Fibroblast of the aortic adventitia (primary cell): ENCODE measurements at places on chromosomes 2 and 18.

DNA sequence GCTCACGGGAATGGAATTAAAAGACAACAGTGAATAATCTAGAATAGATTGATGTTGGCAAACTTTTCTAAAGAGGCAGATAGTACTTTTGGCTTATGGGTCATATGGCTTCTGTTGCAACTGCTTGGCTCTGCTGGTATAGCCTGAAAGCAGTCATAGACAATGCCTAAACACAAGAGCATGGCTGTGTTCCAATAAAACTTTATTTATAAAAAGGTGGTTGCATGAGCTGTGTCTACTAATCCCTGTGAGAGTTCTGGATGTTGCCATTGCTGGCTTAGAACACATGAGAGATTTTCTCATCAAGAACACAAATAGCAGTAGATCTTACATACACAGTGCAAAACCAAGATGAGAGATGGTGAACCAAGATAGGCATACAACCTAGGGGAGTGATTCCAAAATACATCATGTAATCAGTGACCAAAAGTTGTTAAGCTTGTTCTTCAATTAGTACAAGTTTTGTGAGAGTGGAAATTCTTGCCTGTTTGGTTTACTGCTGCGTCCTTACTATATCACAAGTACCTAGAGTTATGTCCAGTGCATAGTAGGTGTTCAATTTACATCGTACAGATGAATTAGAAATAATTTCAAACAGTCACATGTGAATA, 380.0 kb downstream of the METTL4 start:
- DNase-seq: peak; percentile 29

DNA sequence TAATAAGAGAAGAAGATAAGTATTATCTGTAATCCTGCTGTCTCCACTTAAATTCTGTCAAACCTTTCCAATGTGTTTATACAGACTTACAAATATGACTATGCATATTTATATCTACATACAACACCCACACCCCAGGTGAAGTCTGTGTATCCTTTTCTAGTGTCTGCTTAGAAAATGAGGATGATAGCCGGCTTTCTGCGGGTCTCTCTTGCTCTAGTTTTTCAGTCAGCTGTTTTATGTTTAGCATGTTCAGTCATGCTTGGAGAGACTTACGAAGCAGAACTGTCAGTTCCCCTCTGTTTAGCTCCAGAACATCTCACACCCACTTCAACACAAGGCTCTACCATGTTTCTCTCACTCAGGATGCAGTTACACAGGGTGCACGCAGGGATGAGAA, 137.3 kb upstream of the NFATC1 start:
- DNase-seq: no peak

DNA sequence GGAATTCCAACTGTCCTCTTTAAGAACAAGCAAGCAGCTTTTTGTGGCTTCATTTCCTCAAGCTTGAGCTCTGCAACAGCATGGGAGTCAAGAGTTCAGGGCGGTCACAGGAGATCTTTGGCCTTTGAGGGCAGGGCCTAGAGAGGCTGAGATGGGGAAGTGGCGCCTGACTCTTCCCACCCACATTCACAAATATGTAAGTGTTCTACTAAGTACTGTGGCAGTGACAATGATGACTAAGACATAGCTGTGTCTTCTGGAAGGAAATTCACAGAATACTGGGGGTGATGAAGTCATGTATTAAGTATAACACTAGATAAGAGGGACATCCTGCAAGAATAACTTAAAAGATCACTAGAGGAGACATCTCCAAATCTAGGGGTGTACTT, 15.0 kb downstream of the RND3 start:
- peak; percentile 70 for DNase-seq

- no peak for DNase-seq
Measured at GRCh38 chr2:96097951-96098823, 18.2 kb downstream of the ADRA2B start.

DNA sequence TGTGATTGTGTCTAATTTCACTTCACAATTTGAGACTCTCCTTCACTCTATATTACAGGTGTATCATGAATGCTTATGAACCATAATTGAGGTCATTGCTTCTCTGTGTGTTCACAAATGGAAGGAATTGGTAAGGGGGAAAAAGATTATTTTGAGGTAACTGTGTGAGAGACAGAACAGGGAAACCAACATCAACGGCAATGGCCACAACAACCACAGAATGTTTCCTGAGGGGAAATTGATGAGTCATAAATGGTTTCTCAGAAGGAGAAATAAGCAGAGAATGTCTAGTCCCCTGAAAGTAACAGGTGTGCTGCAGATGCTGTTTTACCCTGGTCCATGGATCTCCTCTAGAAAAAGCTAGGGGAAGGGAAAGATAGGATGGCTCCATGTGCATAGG, 361.2 kb upstream of the GALNT5 start:
- no peak for DNase-seq

- peak; percentile 85 for DNase-seq
Measured at GRCh38 chr2:37614061-37614738, 57.2 kb downstream of the CDC42EP3 start.

GRCh38 chr2:154952346-154952980, 254.0 kb downstream of the KCNJ3 start:
- DNase-seq: no peak

DNA sequence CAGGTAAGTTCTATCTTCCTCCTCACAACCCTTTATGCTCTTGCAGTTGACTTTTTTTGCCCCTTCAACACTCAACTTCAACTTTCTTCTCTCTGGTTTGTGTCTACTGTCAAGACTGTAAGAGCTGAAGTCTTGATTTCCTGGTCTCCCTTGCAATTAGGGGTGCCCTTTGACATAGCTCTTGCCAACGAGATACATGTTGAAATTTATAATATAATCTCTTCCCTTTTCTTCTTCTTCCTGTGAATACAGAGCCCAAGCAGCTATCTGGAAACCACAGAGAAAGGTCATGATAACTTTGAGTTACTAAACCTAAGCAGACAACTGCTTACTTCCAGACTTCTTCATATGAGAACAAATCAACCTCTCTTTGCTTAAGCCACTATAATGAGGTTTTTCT, 163.5 kb downstream of the MC4R start:
- DNase-seq: no peak

DNA sequence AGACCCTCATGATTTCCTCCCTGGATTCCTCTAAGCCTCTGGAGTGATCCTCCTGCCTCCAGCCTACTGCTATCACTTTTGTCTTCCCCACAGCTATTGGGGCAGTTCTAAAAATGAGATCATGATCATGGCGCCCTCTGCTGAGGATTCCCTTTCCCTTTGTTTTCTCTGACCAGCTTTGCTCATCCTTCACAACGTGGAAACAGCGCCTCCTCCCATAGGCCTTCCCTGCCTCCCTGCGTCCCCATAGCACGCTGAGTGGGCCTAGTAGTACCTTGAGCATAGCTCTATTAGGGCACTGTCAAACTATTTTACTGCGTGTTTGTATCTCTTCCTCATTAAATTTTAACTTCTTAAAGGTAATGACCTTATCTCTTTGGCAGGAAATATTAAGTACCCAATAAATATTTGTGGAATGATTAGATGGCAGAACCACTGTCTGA, 207.0 kb upstream of the FANCL start:
- peak; percentile 72 for DNase-seq

- no peak for DNase-seq
Measured at GRCh38 chr2:223108351-223109050, 56.5 kb downstream of the KCNE4 start.

DNA sequence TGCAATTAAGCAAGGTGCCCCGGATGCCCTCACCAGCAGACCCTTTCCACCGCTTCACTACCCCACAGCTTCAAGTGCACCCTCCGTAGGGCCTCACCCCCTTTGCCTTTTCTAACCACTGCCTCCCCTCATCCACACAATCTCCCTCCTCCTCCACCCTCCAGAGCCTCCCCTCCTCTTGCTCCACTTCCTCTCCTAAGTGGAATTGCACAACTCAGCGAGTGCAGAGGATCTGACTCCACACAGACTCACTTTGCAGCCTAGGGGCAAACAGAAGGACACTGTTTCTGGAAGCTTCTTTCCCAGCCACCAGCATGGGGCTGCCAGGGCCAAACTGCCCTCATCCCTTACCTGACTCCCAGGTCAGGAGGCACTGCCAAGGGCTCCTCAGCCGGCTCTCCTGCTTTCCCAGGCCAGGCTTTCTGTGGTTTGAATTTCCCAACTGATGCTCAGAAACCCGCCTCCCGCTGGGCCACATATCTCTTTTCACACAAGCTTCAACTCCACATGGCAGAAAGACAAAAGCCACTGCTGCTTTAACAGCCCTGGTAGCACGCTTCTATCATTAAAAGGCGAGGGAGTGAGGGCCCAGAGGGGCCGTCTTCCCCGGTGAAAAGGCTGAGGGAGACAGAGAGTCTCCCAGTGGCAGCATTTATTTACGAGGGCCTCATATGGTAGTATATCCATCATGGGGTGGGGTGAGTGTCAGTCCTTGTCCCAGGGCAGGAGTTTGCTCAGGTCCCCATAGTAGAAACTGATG, 74.7 kb upstream of the MGAT4A start:
- DNase-seq: peak; percentile 28

DNA sequence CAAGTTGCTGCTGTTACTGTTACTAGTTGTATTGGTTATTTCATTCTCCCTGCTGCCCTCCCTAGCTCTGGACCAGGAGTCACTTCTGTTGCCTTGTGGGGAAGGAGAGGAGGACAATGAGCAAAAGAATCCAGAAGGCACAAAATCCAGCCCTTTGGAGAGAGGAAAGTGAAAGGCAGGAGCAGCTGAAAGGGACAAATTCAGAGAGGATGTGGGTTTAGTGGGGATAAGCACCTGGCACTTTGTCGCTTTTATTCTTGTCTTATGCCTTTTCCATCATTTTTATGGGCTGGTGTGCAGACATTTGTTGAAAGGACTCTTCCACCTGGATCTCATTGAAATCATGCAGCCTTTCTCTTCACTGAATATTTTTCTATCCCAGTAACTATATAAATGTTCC, 24.3 kb upstream of the LTBP1 start:
- DNase-seq: no peak

DNA sequence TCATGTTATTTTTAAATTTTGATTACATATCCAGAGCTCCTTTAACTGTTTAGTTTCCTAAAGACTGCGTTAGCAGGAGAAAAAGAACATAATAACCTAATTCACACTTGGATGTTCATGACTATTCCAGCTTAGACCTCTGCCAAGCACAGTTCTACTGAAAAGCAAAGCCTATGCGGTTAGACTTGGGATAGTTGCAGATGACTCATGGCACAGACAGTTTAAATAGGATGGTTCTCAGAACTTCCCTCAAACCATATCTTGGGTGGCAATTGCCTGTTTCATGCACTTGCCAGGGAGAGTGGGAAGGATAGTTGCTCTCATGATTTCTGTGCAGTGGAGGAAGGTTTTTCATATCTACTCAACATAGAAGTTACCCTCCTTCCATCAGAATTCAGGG, 149.7 kb upstream of the KLHL29 start:
- DNase-seq: peak; percentile 8

- no peak for DNase-seq
Measured at GRCh38 chr2:201930831-201931230, 102.8 kb upstream of the FZD7 start.

DNA sequence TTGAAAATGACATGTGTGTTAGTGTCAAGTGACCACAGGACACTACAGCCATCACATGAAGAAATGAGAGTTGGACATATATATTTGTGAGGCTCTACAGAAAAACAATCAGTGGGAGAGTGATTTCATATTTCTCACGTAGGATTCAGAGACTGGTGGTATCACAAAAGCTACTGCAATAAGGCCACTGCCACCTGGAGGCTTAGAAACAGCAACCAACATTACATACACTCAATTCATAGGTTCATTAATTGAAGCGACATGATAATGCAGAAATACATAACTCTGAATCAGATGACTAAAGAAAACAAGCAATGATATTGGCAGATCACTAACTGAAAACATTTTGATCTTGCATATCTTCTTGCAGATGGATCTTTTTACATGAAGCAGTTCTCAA, 248.1 kb upstream of the KLHL14 start:
- no peak for DNase-seq

GRCh38 chr18:50895350-50896045, 16.6 kb downstream of the ME2 start:
- DNase-seq: no peak

GRCh38 chr2:25332571-25332970, 9.2 kb downstream of the DNMT3A start:
- DNase-seq: no peak

GRCh38 chr2:235391921-235392615, 101.8 kb upstream of the AGAP1 start:
- no peak for DNase-seq

- DNase-seq: no peak
Measured at GRCh38 chr18:63138436-63139340, 180.9 kb downstream of the BCL2 start.

- peak; percentile 80 for DNase-seq
Measured at GRCh38 chr18:79528846-79529245, 133.1 kb downstream of the NFATC1 start.

- no peak for DNase-seq
Measured at GRCh38 chr2:148819019-148819585, 55.9 kb upstream of the KIF5C start.

- DNase-seq: no peak
Measured at GRCh38 chr18:30632071-30632698, 410.4 kb downstream of the DSC3 start.

DNA sequence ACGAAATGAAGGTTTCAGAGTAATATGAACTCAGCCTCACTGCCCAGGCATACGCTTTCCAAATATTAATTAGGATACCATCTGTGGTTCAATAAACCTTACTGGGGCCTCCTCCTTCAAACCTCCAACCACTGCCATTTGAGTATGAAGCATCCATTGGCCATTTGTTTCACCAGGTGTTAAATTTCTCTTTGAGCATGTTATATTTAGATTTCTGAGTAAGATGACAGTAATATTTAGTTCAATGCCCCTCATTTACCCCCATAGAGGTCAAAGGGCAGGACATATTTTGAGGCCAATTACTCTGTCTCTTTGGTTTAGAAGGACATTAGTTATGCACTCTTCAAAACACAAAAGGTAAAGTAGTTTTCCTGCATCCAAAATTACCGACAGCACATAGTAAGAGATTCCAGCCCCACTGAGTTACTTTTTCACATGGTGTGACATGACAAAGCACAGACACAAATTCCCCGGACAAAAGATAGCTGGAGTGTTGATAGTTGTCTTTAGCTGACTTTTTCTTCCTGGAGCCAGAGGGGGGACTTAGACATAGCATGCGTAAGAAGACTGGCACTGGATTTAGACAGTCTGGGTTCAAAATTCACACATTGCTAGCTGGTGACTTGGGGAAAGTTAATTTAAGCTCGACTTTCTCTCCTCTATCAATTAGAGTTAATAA, 33.1 kb upstream of the LNPK start:
- DNase-seq: no peak

DNA sequence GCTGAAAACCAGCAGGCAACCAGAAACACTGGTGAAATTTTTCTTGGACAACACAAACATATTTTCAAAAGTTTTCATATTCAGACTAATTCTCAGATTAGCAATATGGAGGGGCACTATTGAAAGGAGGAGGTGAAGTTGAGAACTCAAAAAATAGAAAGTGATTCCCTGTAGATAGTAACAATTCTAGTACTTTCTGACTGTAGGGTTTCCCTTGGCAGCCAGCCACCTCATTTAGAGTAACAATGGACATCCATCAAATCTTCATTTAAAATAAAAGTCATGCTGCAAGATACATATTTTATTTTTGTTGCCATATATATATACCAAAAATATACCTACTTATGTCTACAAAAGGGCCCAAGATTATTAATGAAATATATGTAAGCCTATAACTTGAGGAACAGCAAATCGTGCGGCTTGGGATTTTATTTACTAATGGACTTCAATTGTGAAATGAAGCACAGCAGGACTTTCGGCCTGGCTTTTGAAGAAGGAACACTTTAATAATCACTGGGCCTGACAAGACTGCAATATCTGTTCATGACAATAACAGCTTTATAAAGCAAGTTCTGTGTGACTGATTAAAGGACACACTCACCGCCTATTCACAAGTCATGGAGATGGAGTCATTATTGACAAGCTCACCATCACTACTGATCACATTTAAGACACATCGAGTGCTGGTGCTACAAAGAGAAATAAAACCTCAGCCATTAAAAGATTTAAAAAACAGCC, 6.8 kb upstream of the NR4A2 start:
- DNase-seq: peak; percentile 13
